Smooth muscle cell of the umbilical artery (primary cell): ENCODE measurements at places on chromosomes 2 and 18. TPM values are rescaled to one million over a fixed set of nuclear protein-coding genes. Genes with fewer than 3 reads are reported as not detected.

PTH2R gene
- total RNA-seq = under 0.01 TPM in 1 of 2 replicates, not detected in the other

ANO7 gene
- 0.30 and 0.69 TPM in 2 replicates for total RNA-seq

SH3YL1 gene
- total RNA-seq = 53.7 and 61.0 TPM in 2 replicates

ALK gene
- total RNA-seq = not detected in 2 replicates

C1GALT1C1L gene
- 0.74 and 1.2 TPM in 2 replicates for total RNA-seq

CTIF gene
- total RNA-seq = 38.6 and 47.5 TPM in 2 replicates

DSG4 gene
- not detected in 2 replicates for total RNA-seq

SIGLEC15 gene
- total RNA-seq = 0.30 and 2.5 TPM in 2 replicates

IRS1 gene
- 10.4 and 26.7 TPM in 2 replicates for total RNA-seq

RIT2 gene
- not detected in 2 replicates for total RNA-seq

SAG gene
- total RNA-seq = not detected in 2 replicates

GRB14 gene
- total RNA-seq = 0.30 and 1.7 TPM in 2 replicates

CAPN14 gene
- total RNA-seq = under 0.01 and 0.14 TPM in 2 replicates

DNAJC5G gene
- total RNA-seq = not detected in 2 replicates

FKBP1B gene
- total RNA-seq = 4.7 and 6.2 TPM in 2 replicates

TLX2 gene
- not detected in 2 replicates for total RNA-seq

LRP1B gene
- total RNA-seq = 1.2 and 3.9 TPM in 2 replicates

DPP4 gene
- total RNA-seq = 178 and 489 TPM in 2 replicates

GALNT13 gene
- total RNA-seq = 2.7 TPM in 1 of 2 replicates, not detected in the other

B4GALT6 gene
- total RNA-seq = 10.7 and 19.3 TPM in 2 replicates

ZAP70 gene
- 0.05 TPM in 1 of 2 replicates, not detected in the other for total RNA-seq

ZNF385B gene
- not detected in 2 replicates for total RNA-seq

DARS1 gene
- 129 and 157 TPM in 2 replicates for total RNA-seq

SCG2 gene
- 1.2 and 12.5 TPM in 2 replicates for total RNA-seq
